ENCODE measurements at places on chromosomes 2 and 18. TPM values are rescaled to one million over a fixed set of nuclear protein-coding genes. Genes with fewer than 3 reads are reported as not detected.
A peak's percentile ranks its signal among the peaks of the same experiment; 100 is the strongest.

Gene FBXO41
- total RNA-seq, result 1.1 TPM

Gene COL4A4
- 1.4 TPM for total RNA-seq

DNA sequence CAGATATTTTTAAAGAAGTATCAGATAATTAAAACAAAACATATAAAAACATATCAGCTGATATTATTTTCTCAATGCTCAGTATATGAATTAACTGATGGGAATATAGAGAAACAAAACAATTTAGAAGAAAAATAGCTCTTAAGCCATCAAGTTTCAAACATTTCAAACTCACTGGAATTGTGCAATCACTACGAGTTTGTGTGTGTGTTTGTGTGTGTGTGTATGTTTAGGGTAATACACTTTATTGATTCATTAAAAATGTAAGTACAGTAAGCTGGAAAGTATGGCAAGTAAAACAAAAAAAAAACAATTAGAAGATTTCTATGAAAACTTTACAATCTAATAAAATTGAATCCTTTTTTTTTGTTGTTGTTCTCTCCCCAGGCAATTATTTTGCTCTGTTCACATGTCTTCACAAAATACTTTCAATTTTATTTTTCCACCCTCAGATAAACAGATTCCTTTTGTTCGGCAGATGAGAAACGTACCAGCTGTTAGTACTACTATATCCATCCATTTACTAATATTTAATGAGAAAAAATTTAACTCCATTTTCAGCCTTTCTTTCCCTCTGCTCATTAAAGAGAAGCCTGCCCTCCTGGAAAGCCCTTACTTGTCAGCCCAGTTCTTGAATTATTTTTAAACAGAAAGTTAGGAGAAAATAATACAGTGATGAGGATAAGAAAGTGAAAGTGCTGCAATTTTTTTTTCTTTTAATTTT, 87.6 kb downstream of the SLC8A1 start:
- peak; percentile 36 for DNase-seq

GRCh38 chr2:107393516-107393915, 433.2 kb upstream of the RGPD4 start:
- DNase-seq, result no peak

Measured in RPMI7951 (cell line).